ENCODE measurements at places on chromosomes 1 and 21. TPM values are rescaled to one million over a fixed set of nuclear protein-coding genes. Genes with fewer than 3 reads are reported as not detected.

DNA sequence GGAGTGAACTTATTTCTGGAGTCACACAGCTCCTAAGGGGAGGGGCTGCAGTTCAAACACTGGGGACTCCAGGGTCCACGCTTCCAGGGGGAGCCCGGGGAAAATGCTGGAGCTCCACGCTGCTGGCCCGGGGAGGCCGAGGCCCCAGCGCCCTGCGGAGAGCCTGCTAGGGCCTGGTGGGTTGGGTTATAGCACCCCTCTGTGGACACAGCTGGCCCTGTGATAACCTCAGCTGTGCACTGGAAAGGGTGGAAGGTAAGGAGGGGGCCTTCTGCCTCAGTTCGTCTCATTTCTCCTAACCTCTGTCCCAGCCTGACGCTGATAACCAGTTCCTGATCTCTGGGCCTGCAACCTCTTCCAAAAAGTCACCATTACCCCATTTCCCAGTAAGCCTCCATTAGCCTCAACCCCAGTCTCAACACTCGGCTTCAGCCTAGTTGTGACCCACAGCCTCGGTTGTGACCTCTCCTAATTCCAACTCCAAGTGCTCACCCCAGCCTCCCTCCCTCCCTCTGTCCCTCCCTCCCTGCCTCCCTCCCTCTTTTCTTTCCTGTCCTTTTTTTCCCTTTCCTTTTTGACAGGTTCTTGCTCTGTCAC lies 7.1 kb downstream of the NBL1 start:
- DNase-seq, result peak; percentile 98

DNA sequence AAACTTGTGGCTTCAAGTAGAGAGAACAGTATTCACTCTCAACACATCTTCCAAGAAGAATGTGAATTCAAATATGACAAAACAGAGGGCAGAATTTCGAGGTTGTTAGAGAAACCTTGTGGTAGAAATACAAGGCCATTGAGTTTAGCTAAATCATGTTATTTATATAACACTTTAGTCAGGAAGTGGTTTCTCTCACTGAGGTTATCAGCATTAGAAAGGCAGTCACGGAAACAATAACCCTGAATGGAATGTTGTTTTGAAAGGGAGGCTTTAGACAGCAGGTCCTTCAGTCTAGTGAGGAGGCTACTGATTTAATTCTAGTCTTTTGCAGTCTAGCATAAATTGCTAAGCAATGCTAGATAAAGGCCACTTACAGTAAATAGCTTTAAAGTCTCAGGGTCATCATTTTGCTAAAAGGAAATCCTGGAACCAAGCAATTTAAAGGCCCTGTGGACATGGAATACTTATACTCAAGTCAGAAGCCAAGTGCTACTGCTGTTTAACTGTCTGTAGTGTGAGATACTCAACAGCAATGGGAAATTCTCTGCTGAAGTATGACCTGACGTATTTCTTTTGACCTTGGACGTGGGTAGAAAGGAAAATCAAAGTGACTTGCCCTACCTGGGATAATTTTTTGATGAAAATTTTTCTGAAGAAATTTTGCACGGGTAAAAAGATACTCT lies 89.0 kb upstream of the CHODL start:
- no peak for DNase-seq

DNA sequence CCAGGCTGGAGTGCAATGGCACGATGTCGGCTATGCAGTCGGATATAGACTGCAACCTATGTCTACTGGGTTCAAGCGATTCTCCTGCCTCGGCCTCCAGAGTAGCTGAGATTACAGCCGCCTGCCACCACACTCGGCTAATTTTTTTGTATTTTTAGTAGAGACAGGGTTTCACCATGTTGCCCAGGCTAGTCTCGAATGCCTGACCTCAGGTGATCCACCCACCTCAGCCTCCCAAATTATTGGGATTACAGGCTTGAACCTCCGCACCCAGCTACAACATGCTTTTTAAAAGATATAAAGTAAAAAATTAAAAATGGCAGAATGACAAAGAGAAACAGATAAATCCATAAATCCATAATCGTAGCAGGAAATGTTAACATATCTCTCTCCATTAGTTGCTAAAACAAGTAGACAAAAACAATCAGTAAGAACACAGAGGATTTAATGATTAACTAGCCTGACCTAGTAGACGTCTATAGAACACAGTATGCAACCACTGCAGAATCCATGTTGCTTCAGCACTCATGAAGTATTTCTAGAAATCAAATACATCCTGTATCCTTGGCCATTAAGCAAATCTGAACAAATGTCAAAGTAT lies 59.9 kb upstream of the SPOCD1 start:
- DNase-seq, result no peak

The EDN2 gene
- not detected for total RNA-seq

GRCh38 chr21:15626031-15626430 lies 103.8 kb upstream of the USP25 start:
- no peak for DNase-seq

- peak; percentile 86 for DNase-seq
Observed at GRCh38 chr1:3907031-3907534, 7.0 kb upstream of the C1orf174 start.

The EXO1 gene
- 6.2 TPM for total RNA-seq

GRCh38 chr1:5982868-5983267 lies 9.4 kb downstream of the NPHP4 start:
- no peak for DNase-seq

DNA sequence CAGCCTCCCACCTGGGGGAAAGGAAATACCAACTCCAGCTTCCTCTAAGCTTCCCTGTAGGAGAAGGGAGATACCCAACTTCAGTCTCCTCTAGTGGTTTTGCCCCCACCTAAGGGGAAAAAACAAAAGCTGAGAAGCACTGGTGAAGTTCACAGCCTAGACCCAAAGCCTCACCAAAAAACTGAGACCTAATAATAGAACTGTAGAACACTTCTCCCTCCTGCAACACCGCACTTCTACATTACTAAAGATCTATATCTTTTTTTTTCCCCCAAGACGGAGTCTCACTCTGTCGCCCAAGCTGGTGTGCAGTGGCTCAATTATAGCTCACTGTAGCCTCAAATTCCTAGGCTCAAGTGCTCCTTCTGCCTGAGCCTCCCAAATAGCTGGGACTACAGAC lies 43.2 kb downstream of the SLC2A1 start:
- no peak for DNase-seq

DNA sequence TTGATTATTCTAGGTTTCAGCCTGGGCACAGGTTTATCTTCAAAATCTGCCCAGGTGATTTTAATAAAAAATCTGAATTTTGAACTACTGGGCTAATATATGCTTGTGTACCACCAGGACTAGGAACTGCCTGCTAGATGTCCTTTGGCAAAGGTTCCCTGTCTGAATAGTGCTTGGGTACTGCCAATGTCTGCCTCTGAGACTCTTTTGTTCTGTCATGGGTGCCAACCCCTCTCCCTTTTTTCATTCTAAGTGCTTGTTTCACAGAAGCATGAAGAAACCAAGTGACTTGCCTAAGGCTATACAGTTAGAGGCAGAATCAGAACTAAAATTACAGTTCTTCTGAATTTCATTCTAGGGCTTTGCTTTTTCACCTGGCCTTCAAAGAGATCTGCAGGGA lies 106.3 kb upstream of the CACHD1 start:
- DNase-seq, result no peak

The MMEL1 gene
- total RNA-seq, result under 0.01 TPM

Measured in osteoblast (primary cell).